ENCODE measurements at places on chromosomes 7 and 10.
A peak's percentile ranks its signal among the peaks of the same experiment; 100 is the strongest.

DNA sequence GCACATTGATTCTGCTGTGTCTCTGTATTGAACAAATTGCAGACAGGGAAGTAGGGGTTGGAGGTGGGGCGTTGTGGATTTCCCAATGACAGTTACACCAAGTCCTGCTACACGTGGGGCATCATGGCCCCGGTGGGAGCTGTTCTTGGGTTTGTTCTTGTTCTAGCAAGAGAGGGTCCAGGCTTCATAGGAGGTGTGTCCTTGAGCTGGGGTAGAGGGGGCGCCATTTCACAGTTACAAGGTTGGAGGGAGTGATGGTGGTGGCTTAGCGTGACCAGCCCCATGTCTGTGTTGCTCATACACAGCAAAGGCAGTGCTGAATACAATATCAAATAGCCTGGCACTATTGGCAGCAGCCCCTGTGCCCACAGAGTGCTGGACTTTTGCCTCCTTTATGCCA lies 15.7 kb downstream of the SH2D4B start:
- DNase-seq: no peak

DNA sequence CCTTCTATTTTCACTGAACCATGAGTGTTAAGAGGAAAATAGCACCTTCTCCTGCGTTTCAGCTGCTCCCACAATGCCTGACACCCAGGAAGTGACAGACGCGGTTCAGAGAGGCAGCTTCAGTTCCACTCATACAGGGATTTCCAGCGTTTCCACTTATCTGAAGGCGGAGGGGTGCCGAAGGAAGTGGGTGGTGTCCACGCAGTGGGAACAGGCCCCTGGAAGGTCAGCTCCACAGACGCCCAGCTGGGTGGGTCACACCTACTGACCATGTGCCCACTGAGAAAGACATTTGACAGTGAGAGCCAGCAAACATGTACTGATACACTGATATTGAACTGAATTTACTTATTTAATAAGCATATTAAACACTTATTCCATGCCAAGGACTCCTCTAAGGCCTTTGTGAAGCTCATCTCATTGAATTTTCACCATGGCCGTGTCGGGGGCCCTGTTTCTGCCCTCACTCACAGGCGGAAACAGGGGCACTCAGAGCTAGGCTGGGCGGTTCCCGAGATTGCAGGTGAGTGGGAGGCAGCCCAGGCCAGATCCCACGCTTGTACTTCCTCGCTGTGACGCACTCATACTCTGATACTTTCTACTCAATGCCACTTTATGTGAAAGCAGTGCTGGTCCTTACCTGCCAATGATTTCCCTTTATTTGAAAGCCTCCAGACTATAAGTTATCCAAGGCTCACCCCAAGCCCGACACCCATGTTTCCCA lies 96.8 kb downstream of the TCERG1L start:
- DNase-seq: no peak

DNA sequence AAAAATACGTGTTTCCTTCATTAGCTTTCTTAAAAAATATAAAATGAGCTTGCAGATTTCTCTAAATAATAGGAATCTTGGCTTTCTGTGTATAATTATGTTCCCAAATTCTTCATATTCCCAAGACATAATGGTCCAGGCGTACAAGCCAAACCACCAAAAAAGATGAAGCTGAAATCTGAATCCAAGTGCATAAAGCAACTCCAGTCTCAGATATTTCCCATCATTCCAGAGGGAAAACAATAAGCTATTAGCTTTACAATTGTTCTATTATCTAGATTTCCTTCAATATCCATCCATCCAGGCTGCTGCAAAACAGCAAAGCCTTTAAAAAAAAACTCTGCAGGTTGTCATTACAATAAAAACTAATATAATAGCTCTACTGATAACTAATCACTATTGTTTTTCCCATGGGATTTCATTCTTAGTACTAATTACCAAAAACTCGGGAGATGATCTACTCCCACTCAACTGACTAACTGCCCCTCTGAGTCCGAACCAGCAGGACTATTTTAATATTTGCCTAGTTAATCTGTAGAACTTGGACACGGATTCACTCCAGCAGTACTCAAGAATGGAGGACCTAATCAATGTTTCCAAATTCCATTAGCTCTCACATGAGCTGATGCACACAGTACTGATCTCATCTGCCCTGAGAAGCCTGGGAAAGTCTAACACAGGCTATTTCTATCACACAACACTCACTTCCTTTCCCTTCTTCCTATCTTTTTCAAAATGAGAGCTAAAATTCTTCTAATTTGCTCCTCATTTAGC lies 108.9 kb upstream of the ASAH2 start:
- no peak for DNase-seq

DNA sequence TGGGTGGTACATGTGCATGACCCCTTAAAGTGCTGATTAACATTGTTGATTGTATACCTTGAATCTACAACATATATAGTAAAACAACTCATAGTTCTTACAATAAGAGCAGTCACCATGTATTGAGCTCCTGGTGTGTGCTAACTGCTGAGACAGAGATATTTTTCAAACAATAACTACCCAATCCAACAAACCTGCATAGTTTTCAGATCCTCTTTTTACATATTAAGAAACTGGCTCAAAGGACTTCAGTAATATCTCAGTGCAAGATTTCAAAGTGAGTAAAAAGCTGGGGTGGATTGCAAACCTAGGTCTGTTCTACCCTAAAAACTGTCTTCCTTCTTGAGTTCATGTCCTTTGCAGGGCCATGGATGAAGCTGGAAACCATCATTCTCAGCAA lies 272.2 kb downstream of the SNX13 start:
- DNase-seq: no peak

GRCh38 chr10:123009105-123009820 lies 457 bp downstream of the ACADSB start:
- DNase-seq: no peak

DNA sequence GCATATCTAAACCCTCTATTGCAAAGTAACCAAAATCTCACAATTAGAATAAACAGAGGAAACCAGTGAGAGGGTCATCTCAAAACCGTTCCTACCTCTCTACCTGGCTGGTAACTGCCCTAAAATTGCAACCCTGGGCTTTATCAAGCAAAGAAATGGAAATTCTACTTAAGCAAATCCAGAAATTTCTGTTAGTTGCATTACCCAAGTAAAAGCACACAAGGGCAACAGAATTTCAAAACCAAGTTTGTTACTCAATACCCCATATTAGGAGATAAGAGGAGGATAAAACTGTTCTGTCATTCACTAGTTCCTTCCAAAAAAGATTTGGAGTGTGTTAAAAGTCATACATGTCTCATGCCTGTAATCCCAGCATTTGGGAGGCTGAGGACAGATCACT lies 195.3 kb downstream of the FAM107B start:
- no peak for DNase-seq

GRCh38 chr10:71203716-71204115 lies 8.7 kb upstream of the UNC5B start:
- DNase-seq: no peak

GRCh38 chr10:70757856-70758255 lies 27.3 kb downstream of the TBATA start:
- DNase-seq: no peak

DNA sequence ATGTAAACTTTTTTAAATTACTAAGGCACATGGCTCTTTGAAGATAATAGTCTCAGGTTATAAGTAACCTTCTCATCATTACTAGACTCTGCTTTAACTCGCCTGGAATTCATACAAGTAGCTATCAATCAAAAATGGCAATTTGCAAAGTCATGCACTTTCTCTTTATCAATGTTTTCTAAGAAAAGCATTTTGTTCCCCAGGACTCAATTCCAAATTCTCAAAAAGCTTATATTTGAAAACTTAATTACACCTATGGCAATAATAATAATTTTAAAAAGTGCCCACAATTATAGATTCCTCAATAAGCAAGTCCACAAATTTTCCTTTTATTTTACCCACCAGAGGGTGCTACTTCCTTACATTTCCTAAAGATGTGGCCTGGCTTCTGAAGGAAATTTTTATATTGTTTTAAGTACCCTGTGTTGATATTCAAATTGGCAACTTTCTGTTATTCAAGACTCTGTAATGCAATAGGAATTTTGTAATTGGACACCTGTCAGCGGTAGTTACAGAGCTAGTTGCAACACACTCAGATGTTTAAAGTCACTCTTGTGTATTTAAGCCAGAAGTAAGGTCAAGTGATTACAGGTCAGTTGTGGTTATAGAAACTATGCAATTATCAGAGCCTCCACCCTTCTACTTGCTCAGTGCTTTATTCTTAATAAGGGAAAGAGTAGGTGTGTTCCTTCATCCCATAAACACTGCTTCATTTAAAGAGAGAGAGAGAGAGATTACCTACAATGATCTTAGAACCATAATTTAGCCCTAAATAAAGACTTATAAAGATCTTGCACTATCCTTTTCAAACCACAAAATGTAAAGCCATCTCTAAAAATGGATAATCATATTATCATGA lies 47.1 kb upstream of the HYAL4 start:
- peak; percentile 29 for DNase-seq

GRCh38 chr10:123536176-123536845 lies 129.8 kb upstream of the GPR26 start:
- no peak for DNase-seq

- DNase-seq: peak; percentile 54
Observed at GRCh38 chr10:10605551-10606081, 412.1 kb upstream of the CELF2 start.

GRCh38 chr10:30091136-30091535 lies 31.8 kb upstream of the JCAD start:
- DNase-seq: no peak

GRCh38 chr10:26571655-26572054 lies 125.8 kb upstream of the PDSS1 start:
- no peak for DNase-seq

DNA sequence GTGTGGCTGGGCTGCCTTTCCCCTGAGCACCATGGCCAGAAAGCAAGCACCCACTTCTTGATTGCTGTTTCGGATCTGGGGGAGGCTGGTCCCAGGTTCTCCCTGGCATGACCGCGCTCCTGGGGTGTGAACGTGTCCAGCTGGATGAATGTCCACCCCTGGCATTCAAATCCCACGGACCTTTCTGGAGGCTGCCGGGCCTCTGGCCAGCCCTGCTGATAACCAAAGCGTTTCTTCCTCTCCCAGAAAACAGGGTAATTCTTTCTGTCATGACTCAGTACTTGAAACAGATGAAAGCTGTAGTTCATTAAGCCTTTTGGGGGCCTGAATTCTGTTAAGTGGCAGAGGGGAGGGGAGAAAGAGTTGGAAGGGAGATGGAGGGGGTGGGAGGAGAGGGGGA lies 73.1 kb upstream of the SAMD8 start:
- DNase-seq: no peak

DNA sequence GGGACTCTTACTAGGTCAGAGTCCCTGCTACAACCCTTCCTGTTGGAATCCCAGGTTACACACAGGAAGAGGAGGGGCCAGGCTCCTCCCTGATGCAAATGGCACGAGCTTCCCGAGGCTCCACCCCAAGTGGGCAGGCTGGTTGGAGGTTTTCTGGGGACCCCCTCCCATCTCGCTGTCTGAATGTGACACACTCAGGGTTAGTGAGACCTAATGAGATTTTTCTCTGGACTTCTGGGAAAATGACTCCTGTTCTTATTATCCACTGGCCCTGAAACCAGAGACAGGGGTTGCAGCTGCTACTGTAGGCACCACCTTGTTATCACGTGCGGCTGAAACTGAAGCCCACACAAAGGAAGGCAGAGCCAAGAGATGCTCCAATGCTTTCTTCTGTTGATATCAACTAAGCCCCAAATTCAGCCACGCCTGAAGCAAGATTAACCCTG lies 103.3 kb downstream of the FAM107B start:
- no peak for DNase-seq

GRCh38 chr10:77600640-77601039 lies 37.0 kb downstream of the KCNMA1 start:
- DNase-seq: no peak

GRCh38 chr10:32446536-32447406 lies 831 bp downstream of the CCDC7 start:
- peak; percentile 9 for DNase-seq

GRCh38 chr10:132564249-132564605 lies 26.6 kb downstream of the INPP5A start:
- DNase-seq: no peak

DNA sequence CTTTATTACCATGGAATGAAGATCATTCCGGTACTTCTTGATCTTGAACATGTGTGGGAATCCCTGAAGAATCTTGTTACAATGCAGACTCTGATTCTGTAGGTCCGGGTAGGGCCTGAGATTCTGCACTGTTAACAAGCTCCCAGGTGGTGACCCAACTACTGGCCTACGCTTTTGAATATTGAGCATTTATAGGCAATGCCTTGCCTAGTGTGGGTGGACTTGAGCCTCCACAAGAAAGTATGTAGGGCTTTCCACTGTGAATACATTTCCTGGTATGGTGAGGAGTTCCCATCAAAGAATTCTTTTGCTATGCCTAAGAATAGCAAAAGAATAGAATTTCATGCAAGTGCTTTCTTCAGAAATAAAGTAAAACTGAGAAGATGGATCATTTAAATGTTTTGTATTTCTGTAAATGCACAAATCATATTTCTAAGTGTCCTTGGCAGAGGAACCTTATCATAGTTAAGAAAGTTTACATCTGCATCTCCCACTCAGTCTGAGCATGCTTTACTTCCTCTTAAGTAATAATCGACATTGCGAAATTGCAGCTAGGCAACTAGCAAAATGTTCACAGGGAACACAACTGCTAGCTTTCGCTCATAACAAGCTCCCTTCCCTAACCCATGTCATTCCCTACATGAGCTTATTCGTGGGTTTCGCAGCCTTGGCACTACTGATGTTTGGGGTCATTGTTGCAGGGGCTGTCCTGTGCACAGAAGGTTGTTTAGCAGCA lies 71.4 kb downstream of the AHR start:
- DNase-seq: no peak
